Head of caudate nucleus (tissue), 42 donors: ENCODE measurements at places on chromosomes 2 and 18.

- no peak for DNase-seq
Measured at GRCh38 chr2:69827796-69828540, 1.5 kb upstream of the GMCL1 start.

DNA sequence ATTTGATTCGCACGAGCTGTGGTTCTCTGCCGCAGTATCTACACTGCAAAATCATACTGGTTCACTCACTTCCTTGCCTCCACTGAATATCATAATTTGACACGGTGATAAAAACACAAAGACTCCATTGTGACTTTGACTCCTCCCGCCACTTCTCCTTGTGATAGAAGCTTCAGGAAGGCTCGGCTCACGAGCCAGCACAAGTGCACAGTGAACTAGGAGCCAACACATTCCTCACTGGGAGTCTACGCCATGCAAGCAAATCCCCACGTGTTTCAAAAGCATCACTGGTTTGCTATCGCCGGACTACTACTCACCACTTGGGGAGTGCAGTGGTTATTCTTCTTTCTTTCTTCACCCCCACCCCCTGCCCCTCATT, 293.3 kb upstream of the PARD3B start:
- no peak for DNase-seq

DNA sequence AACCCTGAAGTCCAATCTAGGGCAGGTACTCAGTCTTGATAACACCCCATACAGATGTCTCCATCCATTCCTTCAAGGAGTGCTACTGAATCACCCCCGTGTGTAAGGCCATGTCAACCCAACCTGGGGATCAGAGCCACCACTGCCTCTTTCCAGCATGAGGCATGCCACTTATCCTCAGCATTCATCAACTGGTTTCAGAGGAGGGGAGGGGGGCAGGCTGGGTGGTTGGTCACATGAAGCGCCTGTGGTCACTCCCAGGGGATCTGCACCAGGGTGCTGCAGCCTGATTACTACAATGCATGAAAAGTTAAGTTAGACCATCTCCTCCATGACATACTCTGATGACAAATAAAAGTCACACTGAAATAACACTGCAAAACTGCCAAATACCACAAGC, 65.0 kb downstream of the UXS1 start:
- DNase-seq: no peak

DNA sequence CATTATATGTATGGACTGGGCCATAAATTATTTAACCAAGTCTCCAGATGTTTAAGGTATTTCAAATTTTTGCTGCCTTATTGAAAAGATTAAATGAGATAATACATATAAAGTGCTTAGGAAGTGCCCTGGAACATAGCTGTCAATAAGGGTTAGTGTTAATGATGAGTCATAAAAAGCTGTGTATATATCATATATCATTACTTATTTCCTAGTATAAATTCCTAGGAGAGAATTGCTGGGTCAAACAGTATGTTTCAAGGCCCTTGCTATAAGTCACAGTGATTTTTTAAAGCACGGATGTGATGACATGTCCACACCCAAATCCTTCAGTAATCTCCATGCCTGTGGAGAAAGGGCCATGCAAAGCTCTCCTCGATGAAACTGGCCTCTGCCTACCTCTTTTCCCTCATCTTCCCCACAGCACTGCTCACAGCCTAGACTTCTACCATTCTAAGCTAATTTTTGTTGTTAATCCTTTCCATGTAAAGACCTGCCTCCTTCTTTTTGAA, 8.5 kb downstream of the ZNF2 start:
- no peak for DNase-seq

DNA sequence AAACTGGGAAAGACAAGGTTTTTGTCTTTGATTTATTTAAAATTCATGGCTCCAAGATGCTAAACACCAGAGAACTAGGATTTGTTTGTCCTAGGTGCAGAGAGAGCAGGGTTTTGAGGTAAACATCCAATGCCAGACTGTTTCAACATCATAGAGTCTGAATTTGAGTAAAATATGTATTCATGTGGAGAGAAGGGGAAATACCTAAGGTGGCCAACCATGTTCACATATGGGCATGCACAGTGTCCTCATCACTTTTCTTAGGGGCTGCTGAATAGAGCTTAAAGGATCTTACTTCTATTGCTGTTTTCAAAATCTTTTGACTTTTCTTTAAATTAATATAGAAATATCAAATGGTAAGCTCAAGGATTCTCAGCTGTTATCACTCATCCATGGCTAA, 287.0 kb upstream of the CCDC68 start:
- no peak for DNase-seq

- DNase-seq: no peak
Measured at GRCh38 chr2:96760986-96761832, 507 bp downstream of the CNNM4 start.

- no peak for DNase-seq
Measured at GRCh38 chr2:20455076-20455587, 8.3 kb downstream of the RHOB start.

- DNase-seq: no peak
Measured at GRCh38 chr2:19859565-19859964, 42.2 kb downstream of the TTC32 start.

- no peak for DNase-seq
Measured at GRCh38 chr2:79138385-79138784, 18.1 kb downstream of the REG1A start.

- DNase-seq: no peak
Measured at GRCh38 chr2:46210063-46210462, 87.1 kb upstream of the EPAS1 start.

GRCh38 chr2:3104261-3104660, 273.4 kb downstream of the EIPR1 start:
- DNase-seq: no peak

- no peak for DNase-seq
Measured at GRCh38 chr2:81505586-81505985, 1201.0 kb upstream of the LRRTM1 start.

GRCh38 chr2:117825437-117825836, 10.9 kb downstream of the DDX18 start:
- DNase-seq: no peak

GRCh38 chr18:78367996-78368395, 611.6 kb upstream of the SALL3 start:
- no peak for DNase-seq

- no peak for DNase-seq
Measured at GRCh38 chr2:132760405-132760804, 90.4 kb upstream of the LYPD1 start.

- no peak for DNase-seq
Measured at GRCh38 chr2:192060161-192060560, 134.6 kb downstream of the TMEFF2 start.

GRCh38 chr2:58851598-58851997, 610.5 kb upstream of the FANCL start:
- DNase-seq: no peak

DNA sequence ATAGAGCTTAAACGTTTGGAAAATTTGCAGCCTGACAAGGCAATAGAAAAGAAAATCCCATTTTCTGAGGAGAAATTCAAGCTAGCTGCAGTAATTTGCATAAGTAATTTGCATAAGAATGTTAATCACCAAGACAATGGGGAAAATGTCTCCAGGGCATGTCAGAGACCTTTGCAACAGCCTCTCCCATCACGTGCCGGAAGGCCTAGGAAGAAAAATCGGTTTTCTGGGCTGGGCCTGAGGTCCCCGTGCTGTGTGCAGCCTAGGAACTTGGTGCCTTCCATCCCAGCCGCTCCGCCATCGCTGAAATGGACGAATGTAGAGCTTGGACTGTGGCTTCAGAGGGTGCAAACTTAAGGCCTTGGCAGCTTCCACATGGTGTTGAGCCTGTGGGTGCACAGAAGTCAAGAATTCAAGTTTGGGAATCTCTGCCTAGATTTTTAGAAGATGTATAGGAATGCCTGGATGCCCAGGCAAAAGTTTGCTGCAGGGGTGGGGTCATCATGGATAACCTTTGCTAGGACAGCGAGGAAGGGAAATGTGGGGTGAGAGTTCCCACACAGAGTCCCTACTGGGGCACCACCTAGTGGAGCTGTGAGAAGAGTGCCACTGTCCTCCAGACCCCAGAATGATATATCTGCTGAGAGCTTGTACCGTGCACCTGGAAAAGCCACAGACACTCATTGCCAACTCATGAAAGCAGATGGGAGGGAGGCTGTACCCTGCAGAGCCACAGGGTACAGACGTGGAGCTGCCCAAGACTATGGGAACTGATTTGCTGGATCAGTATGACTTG, 164.6 kb downstream of the GULP1 start:
- DNase-seq: no peak

DNA sequence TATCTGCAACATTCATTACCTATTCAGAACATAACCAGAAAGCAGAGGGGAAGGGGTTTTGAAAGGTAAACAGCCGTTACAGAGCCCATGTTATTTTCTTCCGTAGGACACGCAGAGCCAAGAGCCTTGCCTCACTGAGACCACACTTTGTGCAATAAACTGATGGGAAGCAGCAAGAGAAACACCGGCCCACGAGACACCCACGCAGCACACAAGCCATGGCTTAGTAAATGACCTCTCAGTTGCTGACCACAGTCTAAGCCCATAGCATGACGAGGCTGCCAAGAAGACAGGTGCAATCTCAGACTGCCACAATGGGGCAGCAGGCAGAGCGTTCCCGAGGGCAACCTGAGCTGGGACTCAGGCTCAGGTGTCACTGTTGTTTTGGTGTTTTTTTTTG, 59.6 kb downstream of the CABYR start:
- DNase-seq: no peak

DNA sequence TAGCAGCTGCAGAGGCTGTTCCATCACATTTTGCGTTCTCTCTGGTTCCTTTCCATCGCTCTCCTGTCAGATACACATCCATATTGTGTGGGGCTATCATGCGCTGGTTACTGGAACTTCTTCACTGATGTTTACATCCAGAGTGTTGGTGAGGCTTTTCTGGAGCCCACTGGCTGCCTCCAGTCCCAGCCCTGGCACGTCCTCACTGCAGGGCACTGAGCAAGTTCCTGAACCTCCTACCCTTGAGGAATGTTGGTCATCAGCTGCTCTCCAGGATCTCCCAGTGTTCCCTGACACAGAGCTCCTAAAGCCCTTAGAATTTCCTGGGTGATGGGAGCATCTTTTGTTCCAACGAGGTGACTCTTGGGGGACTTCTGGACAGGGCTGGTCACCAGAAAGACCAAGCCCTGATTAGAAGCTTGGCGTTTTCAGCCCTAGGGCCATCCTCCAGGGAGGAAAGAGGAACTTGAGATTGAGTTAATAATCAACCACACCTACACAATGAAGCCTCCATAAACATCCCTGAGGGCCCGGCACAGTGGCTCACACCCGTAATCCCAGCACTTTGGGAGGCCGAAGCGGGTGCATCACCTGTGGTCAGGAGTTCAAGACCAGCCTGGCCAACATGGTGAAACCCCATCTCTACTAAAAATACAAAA, 81.3 kb downstream of the TFCP2L1 start:
- DNase-seq: no peak

DNA sequence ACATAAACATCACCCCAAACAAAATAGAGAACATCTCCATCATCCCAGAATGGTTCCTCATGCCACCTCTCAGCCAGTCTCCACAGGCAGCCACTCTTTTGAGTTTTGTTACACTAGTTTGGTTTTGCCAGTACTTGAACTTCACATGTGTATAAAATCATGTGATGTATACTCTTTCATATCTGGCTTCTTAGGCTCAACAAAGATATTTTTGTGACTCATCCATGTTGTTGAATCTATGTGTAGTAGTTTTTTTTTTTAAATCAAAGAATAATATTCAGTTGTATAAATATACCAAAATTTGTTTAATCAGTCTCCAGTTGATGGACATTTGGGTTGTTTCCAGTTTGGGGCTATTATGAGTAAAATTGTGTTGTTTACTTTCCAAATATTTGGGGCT, 75.9 kb downstream of the PMS1 start:
- DNase-seq: no peak

DNA sequence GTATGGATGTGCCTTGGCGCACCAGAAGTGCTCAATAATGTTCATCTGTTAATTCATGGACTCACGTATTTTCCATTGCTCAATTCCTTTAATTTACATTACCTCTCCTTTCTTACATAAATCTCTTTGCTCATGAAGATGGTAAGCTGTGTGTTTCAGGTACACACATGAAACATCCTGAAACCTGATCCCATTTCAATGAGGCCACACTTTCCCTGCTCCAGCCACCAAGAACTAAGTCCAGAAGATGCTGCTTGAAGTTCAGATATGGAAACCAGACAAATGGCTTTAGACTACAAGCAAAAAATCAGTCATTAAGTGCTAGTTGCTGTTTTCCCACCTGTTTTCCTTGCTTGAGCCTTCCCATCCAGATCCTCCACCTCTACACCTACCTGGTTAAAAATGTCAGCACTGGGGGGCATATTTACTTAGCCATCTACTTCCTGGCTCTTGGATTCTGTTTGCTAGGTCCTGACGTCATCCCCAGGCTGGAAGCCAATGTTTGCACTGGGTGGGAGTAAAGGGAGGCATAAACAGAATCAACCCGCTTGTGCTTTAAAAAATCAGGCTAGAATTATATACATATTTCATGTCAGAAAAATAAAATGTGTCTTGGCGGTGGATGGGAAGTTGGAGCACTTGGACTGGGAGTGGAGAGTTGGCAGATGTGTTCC, 309.7 kb downstream of the OSR1 start:
- no peak for DNase-seq

DNA sequence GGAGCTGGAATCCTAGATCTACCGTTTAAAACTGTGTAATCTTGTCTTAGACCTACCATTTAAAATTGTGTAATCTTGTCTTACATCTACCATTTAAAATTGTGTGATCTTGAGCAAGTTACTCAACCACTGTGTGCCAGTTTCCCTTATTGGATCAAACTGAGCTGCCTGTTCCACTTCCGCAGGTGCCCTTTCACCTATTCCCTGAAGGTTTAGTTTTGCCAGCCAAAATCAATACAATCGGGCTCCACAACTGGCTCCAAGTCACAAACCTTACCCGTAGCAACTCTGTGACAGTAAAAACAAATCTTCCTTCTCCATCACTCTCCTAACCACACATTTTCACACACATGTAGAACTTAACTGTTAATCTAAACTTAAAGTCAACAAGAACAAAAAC, 20.1 kb downstream of the DOCK10 start:
- no peak for DNase-seq

DNA sequence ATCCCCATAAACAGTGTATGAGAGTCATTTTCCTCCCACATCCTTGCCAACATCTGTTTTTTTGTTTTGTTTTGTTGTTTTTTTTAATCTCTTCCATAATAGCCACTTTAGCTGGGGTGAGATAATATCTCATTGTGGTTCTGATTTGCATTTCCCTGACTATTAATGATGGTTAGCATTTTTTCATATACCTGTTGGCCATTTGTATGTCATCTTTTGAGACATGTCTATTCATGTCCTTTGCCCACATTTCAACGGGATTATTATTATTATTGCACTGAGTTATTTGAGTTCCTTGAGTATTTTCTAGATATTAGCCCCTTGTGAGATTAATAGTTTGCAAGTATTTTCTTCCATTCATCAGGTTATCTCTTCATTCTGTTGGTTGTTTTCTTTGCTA, 223.3 kb downstream of the LPIN1 start:
- DNase-seq: no peak

- DNase-seq: no peak
Measured at GRCh38 chr2:190280565-190281350, 38.9 kb downstream of the HIBCH start.

GRCh38 chr2:11611251-11611650, 58.7 kb downstream of the NTSR2 start:
- no peak for DNase-seq

- DNase-seq: no peak
Measured at GRCh38 chr2:47096451-47096850, 58.7 kb downstream of the STPG4 start.
